ENCODE measurements at places on chromosomes 6 and 20. TPM values are rescaled to one million over a fixed set of nuclear protein-coding genes. Genes with fewer than 3 reads are reported as not detected.

DNA sequence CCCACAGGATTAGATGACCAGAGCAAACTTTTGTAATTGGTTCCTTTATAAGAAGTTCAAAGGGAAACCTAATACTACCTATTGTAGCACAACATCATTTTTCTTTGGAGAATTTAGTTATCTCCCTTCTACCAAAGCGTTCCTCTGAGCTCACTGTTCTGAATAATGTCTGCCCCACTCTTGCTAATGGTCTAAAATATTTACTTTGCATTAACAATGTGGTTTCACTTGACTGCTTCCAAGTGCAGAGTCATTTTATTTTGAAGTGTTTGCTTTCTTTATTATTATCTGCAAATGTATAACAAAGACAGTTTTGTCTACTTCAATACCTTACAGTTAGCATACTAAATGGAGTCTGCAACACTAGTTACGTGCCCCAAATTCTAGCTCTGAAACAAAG lies 15.0 kb downstream of the TRAPPC3L start:
- DNase-seq, result no peak

GRCh38 chr20:50323209-50323608 lies 132.6 kb downstream of the CEBPB start:
- peak; percentile 26 for DNase-seq

DNA sequence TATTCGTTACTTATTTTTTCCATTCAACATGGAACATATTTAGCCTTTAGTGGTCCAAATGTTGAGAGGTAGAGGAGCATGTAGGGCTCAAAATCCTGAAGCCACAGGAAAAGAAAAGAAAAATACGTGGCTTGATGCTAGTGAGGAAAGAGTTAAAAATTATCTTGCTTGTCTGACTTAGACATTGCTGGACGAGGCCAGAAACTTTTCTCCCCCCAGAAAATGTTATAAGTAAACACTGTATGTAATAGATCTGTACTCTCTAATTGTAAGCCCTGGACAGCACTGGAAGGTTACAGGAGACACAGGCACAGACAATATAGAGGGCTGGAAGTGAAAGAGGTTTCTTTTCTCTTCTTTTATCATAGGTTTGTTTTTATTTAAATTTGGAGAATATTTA lies 165.6 kb downstream of the ZFP64 start:
- DNase-seq, result no peak

DNA sequence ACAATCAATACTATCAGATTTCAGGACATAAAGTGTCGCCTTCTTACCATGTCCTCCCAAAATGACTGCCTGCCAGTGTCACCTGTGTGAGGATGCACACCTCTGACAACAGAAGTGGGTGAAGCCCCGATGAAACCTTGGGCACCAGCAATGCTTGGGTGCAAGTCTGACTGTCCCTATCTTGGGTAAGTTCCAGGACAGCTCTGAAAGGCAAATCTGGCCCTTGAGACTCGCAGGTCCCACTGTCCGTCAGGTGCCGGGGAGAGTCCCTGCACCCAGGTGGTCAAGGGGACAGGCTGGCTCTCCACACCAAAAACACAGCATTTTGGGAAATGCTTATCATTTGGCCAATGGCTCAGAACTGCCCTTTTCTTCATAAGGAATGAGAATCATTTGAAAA lies 43.3 kb downstream of the EZR start:
- no peak for DNase-seq

GRCh38 chr6:143679041-143679440 lies 1.3 kb downstream of the PHACTR2 start:
- no peak for DNase-seq

DNA sequence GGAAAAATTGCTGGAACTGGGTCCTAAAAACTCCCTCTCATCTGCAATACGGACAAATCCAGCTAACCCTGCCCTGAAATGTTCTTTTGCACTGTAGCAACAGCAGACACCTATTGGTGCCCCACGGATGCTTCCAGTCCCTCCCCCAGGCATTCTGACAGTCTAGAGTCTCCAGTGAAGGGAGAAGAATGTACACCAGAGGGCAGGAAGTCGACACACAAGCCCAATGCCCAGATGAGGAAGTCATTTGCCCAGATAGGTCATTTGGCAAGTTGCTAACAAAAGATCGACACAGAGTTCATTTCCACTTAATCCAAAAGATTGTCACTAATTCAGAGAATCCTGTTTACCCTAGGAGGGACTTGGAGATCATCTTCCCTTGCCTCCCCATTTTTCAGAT lies 293.0 kb upstream of the PRDM1 start:
- DNase-seq, result no peak

- DNase-seq, result no peak
Observed at GRCh38 chr6:112221981-112222852, 32.1 kb downstream of the LAMA4 start.

DNA sequence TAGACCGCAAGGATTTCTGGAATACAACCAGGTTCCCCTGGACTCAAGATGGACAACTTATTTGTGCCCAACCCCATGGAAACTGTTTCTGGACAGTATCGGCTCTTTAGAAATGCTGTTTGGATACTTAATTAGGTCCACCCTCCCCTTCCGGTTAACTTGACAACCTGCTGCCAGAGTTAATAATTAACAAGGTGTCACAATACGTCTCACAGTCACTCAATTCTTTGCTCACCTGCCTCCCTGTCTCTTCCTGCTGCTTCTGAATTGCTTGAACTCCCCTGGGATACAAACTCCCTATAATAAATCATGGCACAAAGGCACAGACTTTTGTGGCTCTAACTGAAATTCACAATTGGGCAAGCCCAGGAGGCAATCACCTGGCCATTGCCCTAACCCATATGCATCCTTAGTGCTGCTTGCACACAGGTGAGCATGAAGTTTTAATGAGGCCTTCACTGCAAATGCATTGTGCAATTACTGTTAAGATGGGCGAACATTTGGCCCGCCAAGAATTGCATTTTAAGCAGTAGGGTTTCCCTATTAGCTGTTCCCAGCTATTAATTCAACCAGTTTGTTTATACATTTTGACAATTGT lies 504.4 kb upstream of the NOX3 start:
- DNase-seq, result no peak

DNA sequence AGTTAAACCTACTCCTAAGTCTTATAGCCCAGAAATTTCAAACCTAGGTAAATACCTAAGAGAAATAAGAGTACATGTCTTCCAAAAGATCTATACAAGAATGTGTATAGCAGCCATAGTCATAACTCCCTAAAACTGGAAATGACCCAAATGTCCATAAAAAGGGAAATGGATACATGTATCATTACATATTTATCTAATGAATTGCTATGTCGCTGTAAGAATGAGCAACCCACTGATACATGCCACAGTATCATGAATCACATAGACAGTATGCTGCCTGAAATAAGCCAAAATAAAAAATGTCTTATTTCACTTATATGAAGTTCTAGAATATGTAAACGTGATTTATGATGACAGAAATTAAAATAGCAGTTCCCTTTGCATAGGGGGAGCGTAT lies 679.5 kb downstream of the MAFB start:
- DNase-seq, result no peak

ZNF341 gene
- 6.6 TPM for total RNA-seq

GRCh38 chr6:143939364-143939763 lies 68.7 kb downstream of the PLAGL1 start:
- no peak for DNase-seq

GRCh38 chr6:159934181-159934580 lies 34.7 kb upstream of the IGF2R start:
- DNase-seq, result no peak

PRSS35 gene
- total RNA-seq, result 2.0 TPM

DNA sequence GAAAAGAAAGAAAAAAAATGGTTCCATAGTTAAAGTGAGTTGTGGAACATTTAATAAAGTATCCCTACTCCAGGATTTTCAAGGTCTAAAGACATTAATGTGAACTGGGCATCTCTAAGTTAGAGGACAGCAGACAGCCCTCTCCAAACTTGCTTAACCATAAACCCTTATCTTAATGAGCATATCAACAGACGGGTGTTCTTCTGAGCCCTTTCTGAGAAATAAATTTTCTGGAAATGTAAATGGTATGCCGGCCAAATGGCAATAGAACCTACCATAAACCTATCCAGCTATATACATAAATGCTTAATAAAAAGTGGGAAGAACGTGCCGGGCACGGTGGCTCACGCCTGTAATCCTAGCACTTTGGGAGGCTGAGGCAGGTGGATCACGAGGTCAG lies 12.5 kb downstream of the SLC18B1 start:
- no peak for DNase-seq

- DNase-seq, result no peak
Observed at GRCh38 chr20:11853359-11853758, 64.3 kb upstream of the BTBD3 start.

PTGIS gene
- total RNA-seq, result 14.8 TPM

DNA sequence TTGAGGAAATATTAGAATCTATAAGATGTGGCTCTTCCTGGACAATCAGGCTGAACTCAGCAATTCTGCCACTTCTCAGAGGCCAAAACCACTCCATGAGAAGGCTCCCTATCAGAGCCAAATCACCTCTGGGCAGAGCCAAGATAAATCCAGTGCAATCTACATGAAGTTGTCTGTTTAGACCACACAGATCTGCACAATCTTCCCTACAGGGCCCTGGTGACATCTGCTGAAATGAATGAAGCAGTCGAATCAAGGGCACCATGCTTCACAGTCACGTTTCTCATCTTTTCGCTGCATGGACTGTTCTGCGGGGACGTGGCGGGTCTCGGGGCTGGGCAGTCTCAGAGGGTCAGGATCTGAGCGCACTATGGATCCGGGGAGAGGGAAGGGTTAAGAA lies 60.1 kb upstream of the CD93 start:
- no peak for DNase-seq

DNA sequence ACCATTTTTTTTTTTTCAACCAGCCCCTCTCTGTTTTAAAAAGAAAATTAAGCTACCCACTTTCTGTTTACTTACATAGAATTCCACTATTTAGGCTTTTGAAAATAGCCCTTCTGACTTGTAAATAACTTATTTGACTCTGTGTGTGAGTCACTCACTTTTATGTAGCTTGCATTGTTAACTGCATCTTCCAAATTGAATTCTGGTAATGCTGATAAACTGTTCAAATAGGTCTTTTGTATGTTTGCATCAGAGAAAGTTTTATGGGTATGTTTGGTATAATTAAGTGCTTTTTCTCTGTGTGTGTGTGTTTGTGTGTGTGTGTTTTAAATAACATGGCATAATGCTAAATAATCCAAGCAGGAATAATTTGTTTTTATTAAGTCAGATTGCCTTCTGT lies 360.1 kb downstream of the PLCB1 start:
- DNase-seq, result no peak

GRCh38 chr6:135192256-135193174 lies 11.4 kb downstream of the MYB start:
- no peak for DNase-seq

- no peak for DNase-seq
Observed at GRCh38 chr6:34900321-34901031, 11.4 kb downstream of the ANKS1A start.

MOCS1 gene
- total RNA-seq, result 8.8 TPM

GRCh38 chr20:706366-706885 lies 30.8 kb upstream of the SCRT2 start:
- no peak for DNase-seq

GRCh38 chr20:9800421-9800820 lies 38.5 kb downstream of the PAK5 start:
- DNase-seq, result no peak

DNA sequence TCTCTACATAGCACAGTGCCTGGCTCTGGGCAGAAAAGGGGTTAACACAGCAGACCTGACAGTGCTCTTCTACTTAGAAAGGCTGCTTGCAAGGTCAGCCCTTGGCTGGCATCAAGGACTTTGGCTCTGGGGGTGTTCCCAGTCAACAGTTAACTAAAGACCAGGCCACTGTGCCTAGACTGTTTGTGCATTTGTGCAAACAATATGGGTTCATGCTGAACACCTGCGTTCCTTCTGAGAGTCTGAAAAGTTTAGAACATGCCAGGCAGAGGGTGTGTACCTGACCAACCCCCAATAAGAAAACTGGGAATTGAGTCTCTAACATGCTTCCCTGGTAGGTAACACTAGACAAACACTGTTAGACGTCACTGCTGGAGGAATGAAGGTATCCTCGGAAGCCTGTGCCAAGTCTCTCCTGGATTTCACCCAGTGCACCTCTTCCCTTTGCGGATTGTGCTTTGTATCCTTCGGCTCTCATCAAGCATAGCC lies 110.7 kb downstream of the PDE10A start:
- DNase-seq, result no peak

DNA sequence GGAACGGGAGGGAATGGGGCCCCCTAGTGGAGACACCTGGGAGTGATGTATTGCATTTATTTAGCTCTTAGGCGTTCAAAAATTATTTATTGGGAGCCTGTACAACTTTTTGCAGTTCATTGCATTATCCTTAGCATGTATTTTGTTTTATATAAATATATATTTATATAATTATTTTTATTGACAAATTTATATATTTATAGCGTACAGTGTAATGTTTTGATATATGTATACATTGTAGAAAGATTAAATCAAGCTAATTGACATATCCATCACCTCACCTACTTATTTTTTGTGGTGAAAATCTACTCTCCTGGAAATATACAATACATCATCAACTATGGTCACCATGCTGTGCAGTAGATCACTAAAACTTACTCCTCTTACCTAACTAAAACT lies 975 bp downstream of the SIRT5 start:
- DNase-seq, result no peak

GRCh38 chr6:14876778-14877613 lies 368.9 kb upstream of the JARID2 start:
- DNase-seq, result no peak

DNA sequence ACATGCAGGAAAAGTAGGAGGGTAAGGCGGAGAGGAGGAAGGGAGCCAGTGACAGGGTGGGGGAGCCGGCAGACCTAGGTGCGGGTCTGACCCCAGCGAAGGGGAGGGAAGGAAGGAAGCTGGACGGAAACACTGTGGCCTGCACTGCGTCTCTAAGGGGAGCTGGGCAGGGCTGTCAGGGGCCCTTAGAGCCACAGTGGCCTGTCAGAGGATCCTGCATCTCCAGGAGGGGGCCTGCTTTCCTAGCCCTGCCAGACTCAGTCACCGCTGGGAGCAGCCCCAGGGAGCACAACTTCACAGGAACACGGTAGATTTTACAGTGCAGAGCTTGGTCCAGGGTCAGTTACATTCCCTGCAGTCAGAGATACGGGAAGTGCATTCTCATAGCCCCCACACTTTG lies 118.2 kb downstream of the PACRG start:
- peak; percentile 70 for DNase-seq

TMEM151B gene
- 0.51 TPM for total RNA-seq

PCK1 gene
- total RNA-seq, result not detected

CASS4 gene
- total RNA-seq, result not detected

RAD21L1 gene
- not detected for total RNA-seq

DNA sequence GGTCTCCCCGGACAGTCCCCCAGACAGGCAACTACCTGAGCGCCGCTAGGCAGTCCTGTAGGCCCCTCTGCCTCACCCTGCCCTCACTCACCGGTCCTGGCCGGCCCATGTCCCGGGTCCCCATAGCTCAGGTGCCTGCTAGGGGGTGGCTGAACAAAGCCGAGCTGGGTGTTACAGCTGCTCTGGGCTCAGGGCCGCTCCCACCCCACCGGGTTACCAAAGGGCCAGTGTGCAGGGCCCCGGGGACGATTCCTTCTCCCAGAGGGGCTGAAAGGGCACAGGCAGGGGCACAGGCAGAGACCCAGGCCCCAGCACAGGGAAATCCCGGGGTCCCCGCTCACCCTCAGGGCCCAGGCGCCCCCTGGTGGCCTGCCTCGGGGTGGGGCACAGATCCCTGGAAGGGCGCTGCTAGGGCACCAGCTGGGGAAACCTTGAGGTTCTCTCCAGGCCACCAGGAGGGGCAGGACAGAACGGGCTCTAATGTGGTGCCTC lies 118.4 kb downstream of the GRM4 start:
- peak; percentile 92 for DNase-seq

- DNase-seq, result no peak
Observed at GRCh38 chr20:63636752-63637628, 10.1 kb upstream of the GMEB2 start.

All from endodermal cell (in vitro differentiated cells).